ENCODE measurements at places on chromosomes 11 and 22.

GRCh38 chr11:97990162-97990920, 1030.4 kb upstream of the CNTN5 start:
- DNase-seq: no peak

GRCh38 chr11:116062490-116063171, 558.4 kb upstream of the CADM1 start:
- DNase-seq: no peak

- DNase-seq: no peak
These were observed 30.6 kb downstream of the ADAMTS8 start for GRCh38 chr11:130397780-130398179.

GRCh38 chr22:38873469-38874411, 1.7 kb upstream of the CBX6 start:
- DNase-seq: no peak

GRCh38 chr11:9143721-9144120, 52.3 kb upstream of the SCUBE2 start:
- DNase-seq: no peak

DNA sequence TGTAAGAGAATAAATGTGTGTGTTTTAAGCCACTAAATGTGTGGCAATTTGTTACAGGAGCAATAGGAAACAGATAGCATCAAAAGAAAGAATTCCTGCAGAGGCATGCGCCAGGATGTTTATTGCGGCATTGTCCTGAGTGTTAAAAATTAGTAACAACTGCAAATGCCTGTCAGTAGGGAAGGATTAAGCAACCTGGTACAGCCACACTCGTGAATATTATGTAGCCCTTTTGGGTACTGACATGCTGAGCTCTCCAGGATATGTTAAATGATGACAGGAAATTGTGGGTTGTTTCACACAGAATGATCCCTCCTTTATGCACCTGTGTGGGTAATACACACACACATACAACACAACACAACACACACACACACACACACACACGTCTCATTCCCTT, 69.7 kb upstream of the MYOD1 start:
- DNase-seq: no peak

GRCh38 chr11:79937676-79938334, 497.0 kb upstream of the TENM4 start:
- no peak for DNase-seq

- no peak for DNase-seq
These were observed 35.0 kb downstream of the PPFIBP2 start for GRCh38 chr11:7548659-7549274.

DNA sequence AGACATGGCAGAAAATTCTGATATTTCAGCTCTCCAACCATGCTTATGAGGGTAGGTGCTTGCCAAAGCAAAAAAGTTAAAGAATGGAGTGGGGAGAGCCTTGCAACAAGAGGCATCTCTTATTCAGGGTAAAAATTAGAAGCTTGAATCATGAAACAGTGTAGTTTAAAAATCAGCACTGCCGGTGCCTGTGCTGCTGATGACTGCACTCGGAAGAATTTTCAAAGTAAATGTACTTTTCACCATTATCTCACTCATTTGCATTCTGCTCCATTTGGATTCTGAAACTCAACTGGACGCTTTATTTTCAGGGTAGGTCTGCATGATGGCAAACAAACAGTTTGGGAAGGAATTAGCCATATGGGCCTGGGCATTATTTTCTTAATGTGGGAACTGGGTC, 126.3 kb downstream of the KIRREL3 start:
- DNase-seq: no peak

DNA sequence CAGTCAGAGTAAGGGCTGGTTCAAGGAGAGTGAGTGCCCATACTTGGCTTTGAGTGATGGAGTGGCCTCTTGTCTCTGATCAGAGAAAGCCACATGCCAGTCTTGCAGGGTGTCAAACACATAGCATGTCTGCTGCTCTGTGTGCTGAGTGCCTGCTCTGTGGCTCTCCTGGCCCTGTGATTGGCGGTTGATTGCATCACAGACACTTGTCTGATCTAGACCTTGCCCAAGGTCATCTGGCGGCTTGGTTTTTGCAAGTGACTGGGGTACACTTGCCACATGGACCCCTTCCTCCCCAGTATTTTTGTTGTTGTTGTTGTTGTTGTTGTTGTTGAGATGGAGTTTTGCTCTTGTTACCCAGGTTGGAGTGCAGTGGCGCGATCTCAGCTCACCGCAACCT, 10.3 kb downstream of the OSBP2 start:
- no peak for DNase-seq

DNA sequence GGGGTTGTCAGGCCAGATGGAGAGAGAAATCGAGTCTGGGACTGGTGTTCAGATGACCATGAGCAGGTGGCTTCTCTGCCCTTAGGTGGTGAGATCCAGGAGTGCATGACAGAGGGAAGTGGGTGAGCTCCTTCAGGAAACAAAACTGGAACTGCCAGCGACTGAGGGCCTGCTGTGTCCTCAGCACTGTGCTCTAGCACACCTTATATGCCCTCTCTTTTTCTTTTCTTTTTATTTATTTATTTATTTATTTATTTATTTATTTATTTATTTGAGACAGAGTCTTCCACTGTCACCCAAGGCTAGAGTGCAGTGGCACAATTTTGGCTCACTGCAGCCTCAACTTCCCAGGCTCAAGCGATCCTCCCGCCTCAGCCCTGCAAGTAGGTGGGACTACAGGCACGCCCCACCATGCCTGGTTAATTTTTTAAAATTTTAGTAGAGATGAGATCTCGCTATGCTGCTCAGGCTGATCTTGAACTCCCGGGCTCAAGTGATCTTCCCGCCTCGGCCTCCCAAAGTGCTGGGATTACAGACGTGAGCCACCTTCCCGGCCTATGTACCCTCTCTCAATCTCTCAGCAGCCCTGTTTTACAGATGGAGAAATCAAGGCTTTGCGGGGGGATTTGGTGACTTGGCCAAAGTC, 14.8 kb upstream of the RASD2 start:
- DNase-seq: no peak

- DNase-seq: no peak
These were observed 94.8 kb downstream of the CTTN start for GRCh38 chr11:70493089-70493474.

DNA sequence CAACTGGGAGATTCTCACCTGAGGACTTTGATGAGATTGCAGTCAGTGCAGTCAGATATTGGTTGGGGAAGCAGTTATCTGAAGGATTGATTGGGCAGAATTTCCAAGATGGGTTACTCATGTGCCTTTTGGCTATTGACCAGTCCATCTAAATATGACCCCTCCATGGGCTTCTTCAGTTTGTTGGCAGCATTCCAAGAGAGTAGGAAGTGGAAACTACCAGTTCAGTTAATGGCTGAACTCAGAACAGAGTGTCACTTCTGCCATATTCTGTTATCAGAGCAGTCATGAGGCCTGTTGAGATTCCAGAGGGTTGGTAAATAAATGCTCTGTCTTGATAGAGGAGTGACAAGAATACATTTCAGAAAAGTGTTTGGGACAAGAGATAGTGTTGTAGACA, 71.0 kb downstream of the CYP2R1 start:
- DNase-seq: no peak

- DNase-seq: no peak
These were observed 154.7 kb downstream of the C11orf91 start for GRCh38 chr11:33545931-33546330.

DNA sequence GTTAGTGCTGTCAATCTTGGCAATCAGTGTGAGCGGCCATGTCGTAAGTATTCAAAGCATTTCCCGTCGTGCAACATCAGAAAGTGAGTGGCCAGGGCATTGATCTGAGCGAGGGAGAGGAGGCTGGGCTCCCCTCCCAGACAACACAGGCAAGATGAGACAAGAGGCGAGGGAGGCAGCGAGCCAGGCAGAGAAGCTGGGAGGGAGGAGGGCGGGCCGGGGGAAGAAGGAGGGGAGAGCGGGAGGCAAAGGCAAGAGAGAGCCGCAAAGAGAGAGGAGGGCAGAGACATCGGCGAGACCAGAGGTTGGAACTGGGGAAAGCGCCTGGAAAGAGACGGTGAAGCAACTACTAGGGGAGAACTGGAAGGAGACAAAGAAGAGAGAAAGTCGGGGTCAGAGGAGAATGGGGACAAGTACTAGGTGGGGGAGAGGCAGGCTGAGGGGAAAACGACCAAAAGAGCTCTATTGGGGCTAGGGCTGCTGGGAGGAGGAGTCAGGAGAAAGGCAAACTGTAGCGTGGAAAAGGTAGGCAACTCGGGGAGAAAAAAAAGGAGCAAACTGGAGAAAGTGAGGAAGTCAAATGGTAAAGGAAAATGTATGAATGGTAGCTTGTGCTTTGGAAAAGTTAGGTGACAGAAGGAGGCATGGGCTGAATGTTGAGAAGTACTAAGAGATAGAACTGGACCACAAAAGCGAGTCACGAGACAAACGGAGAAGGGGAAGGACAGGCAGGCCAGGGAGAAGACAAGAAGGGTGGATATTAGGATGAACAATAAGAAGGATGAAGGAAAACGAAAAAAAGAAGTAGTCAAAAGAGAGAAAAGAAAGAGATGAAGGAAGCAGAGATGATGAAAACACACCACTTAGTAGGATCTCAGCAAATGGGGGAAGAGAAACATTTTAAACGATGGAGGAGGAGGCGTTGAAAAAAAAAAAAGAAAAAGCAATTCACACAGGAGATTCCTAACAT, 130.5 kb upstream of the C11orf58 start:
- no peak for DNase-seq
